ENCODE measurements at places on chromosomes 6 and 20. TPM values are rescaled to one million over a fixed set of nuclear protein-coding genes. Genes with fewer than 3 reads are reported as not detected.

AARS2 gene
- 22.4 TPM for total RNA-seq

OTOR gene
- not detected for total RNA-seq

NKX2-2 gene
- not detected for total RNA-seq

ZC2HC1B gene
- total RNA-seq, result not detected

SLC9A8 gene
- 15.7 TPM for total RNA-seq

KCNQ5 gene
- total RNA-seq, result 13.7 TPM

MAP7 gene
- 1.1 TPM for total RNA-seq

CCM2L gene
- not detected for total RNA-seq

CAP2 gene
- total RNA-seq, result not detected

PGBD1 gene
- 1.8 TPM for total RNA-seq

SLC22A16 gene
- not detected for total RNA-seq

Measured in activated CD4-positive, alpha-beta T cell treated with anti-CD3 and anti-CD28 coated beads, Interleukin-2, amount 10 ng/mL, durations not matched to agents 24 days and 14 days (primary cell).